ENCODE measurements at places on chromosomes 5 and 9.

GRCh38 chr9:94010980-94011533 lies 55.9 kb upstream of the BARX1 start:
- DNase-seq: no peak

- no peak for DNase-seq
Observed at GRCh38 chr9:70262948-70263347, 4.2 kb downstream of the SMC5 start.

DNA sequence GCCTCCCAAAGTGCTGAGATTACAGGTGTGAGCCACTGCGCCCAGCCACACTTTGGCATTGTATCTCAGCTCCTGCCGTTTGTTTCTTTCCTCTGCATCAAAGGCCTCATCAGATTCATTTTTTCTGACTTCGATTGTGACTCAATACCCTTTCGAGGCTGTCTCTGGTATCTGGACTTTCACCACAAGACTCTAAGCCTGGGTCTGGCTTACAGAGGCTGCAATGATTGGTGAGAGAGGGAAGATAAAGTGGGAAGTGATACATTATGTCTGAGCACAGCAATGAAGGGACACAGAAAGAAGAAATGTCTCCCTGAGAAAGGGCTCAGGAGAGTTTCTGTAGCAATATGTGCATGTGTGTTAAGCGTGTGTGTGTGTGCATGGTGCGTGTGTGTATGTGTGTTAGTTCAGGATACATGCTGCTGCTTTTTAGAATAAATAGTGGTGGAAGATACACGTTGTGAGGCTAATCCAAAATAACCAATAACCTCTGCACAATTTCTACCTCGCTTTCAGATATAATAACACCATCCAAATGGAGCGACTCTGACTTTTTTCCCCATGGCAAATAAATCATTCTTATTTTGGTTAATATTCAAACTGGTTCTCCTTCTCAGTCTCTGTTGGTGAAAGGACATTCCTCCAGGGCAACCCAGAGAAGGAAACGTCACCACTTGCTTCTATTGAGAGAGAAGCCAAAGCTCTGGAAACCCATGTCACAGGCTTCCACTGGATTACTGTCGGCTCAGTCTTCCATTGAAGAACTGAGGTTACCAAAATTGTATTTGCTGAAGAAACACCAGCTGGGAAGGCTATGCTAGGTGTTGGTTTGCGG lies 8.1 kb upstream of the DAB2 start:
- no peak for DNase-seq

GRCh38 chr9:9216934-9217333 lies 1395.9 kb downstream of the PTPRD start:
- no peak for DNase-seq

Data from HS-5 (cell line).